ENCODE measurements at places on chromosomes 13 and 19.

DNA sequence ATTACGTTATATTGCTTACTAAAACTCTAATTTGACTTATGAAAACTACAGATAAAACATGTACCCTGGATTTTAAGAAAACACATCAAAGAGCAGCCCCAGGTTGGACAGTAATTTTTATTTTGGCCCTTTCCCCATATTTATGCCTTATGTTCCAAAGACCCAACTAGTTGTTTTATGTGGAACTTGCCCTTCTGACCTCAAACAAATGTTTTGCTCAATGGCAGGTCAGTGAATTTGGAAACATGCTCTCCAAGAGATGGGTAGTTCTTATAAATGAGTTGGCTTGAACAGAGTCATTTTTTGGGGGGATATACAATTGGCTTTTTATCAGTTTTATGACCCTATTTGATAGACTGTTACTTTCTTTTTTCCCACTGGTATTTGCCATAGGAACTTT is 360.0 kb downstream of the HS6ST3 start:
- no peak for DNase-seq

GRCh38 chr19:40370997-40371801 is 18.8 kb downstream of the HIPK4 start:
- no peak for DNase-seq

- DNase-seq = no peak
Observed at GRCh38 chr19:11261431-11261970, 823 bp downstream of the DOCK6 start.

DNA sequence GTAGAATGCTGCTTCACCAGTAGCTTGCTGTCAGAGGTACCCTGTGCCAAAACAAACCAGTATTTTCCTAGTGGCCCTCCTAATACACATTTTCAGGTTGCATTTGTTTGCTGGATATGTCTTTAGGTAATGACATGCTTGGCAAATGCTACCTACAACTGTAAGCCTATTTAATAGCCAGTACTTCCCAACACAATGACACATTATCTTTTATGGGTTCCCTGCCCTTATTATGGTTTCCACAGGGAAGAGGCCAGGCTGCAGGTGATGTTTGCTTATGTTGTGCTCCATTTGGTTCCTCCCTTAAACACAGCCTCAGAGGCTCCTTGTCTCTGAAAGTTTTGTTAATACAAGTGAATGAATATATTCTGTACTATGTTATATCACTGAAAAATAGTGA is 24.7 kb downstream of the FRY start:
- no peak for DNase-seq

- DNase-seq = no peak
Observed at GRCh38 chr19:7888826-7889217, 512 bp downstream of the LRRC8E start.

- DNase-seq = no peak
Observed at GRCh38 chr13:20848944-20849343, 53.6 kb downstream of the XPO4 start.

- DNase-seq = no peak
Observed at GRCh38 chr13:99977334-99977911, 4.2 kb upstream of the ZIC2 start.

DNA sequence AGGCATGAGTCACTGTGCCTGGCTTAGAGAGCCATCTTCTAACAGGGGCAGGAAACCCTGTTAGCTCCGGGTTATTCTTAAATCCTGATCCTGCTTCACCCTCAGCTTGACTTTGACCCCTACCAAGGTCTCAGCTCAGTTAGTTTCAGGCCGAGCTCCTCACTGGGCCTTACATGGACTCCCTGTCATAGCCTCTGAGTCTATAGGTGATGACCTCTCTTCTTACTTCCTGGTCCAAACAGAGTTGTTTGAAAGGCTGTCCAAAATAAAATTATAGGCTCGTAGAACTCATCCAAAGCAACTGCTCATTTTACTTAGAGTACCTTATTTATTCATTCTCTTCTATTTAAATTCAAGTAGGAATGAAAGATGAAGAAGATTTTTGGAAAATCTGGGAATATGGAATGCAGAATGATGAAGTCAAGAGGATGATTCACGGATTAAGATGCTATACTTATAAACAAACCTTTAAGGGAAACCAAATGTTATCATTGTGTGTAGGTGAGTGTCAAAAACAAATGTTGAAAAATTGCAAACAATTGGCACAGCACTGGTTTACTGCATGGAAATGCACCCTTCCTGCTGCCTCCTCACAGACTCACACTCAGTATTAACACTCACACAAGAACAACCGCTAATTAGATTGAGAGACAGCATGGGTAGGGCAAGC is 174.1 kb downstream of the RGCC start:
- DNase-seq = no peak

GRCh38 chr19:22607653-22608430 is 26.3 kb upstream of the ZNF492 start:
- DNase-seq = no peak

DNA sequence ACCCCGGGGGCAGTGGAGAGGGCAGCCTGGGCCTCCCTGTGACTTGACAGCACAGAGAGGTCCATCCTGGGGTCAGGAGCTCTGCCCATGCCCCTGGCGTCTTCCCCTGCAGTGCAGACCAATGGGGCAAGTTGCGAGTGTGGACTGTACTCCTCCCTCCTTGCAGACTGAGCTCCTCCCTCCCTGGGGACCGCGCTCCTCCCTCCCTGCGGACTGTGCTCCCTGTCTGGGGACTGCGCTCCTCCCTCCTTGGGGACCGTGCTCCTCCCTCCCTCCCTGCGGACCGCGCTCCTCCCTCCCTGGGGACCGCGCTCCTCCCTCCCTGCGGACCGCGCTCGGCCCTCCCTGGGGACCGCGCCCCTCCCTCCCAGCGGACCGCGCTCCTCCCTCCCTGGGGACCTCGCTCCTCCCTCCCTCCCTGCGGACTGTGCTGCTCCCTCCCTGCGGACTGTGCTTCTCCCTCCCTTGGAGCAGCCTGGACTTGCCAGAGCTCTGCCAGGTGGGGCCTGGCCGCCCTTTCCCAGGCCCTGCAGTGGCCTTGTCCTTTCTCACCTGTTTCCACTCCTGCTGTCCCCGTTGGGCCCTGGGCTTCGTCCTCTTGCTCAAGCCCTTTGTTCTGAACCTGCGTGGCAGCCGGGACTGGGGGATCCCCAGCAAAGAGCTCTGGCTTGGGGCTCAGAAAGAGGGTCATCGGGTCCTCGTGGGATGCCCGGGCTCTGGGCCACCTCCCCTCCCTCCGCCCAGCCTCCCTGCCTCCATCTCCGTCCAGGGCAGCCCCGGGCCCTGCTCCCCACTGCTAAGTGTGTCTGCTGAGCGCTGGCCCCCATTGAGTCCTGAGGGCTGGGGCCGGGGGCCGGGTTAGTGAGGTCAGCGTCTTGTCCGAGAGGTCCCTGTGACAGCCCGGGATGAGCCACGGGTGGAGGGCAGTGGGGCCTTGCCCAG is 6.8 kb downstream of the GAMT start:
- no peak for DNase-seq

GRCh38 chr13:112779856-112780604 is 90.2 kb downstream of the ATP11A start:
- DNase-seq = no peak

DNA sequence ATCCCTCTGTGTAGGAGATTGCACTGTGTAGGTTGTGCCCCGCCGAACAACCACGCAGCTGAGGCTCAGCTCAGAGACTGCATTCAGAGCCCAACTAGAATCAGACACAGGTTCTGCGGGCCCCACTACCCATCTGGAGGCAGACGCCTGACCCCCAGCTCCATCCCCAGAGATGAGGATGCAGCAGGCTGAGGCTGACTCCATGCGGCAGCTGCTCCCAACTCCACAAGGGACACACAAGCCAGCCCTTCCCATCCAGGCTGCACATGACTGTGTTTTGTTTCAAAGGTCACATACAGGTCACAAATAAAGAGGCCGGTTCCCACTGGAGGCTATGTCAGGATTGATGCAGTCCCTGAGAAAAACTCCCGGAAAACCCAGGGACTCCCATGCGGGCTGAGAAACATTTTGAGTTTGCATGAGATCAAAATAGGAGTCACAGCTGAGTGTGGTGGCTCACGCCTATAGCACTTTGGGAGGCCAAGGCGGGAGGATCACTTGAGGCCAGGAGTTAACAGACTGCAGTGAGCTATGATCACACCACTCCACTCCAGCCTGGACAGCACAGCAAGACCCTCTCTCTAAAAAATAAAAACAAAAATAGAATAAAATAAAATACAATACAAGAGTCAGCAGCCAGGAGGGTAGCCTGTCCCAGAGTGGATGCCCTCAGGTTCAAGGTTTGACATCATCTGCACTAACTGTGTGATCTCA is 14.0 kb downstream of the ELL start:
- DNase-seq = no peak

GRCh38 chr19:13463296-13463695 is 43.0 kb downstream of the CACNA1A start:
- DNase-seq = no peak

DNA sequence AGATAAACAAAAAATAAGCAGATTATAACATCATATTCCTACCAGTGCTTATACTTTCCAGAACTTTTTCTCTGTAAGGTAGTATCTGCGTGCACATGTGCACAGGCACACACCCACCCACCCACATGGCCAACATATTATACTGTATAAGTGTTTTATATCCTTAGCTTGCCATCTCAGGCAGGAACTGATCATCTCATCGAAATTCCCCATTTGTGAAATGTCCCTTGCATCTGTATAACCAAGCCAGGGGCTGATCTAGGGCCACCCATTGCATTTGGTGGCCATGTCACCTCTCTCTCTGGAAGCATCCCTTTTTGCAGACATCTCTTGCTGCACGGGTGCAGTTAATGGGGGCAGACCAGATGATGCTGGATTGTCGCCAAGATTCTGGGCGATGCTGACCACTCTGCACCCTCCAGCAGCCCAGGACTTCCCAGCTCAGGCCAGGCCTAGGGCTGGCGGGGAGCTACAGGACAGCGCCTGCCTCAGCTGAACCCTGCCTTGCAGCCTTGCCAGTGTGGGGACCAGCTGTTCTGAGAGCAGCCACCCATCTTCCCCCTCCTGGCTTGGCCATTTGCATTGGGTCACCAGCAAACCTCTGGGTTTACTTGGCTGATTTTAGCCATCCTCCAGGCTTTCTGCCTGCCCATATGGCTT is 95.9 kb downstream of the SLC7A1 start:
- no peak for DNase-seq

DNA sequence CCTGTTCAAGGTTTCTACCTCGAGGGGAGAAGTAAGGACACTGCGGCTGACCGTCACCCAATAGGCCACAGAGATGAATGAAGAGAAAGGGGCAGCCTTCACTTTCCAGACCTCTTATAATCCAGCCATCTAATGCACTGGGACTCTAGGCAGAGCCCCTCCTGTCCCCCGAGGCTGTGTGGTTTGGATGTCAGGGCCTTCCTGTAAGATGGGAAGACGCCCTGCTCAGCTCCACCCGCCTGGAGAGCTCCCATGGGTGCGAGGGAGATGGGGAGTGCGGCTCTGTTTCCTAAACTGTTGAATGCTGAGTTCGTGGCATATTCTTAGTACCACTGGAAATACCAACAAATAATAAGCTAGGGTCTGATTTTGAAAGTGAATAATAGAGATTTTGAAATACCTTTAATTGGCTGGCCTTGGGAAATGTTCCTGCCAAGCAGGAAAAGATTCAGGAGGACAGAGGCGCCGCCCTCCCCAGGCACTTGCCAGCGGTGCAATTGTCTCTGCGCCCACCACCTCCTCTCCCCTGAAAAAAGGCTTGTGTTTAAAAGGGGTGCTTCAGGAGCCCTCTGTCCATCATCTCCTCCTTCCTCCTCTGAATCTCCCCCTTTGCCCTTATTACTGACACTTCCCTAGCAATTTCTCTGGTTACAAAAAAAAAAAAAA is 85.4 kb upstream of the GPR183 start:
- DNase-seq = no peak

DNA sequence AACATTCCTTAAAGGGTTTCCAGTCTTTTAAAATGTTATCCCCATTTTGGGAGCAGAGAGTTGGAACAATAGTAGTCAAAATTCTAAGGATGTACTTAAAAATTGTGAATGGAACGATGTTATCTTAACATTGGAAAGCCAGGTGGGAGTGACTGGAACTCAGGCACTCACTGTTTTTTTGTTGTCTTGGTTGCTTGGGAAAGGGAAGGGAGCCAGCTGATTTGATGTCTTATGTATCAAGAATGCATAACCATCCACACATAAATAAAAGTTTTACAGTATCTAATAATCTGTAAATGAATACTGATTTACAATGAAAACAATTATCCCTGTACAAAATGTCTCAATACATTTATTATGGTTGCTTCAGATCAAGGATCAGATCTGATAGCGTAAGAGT is 88.7 kb downstream of the SLC10A2 start:
- DNase-seq = no peak

- DNase-seq = no peak
Observed at GRCh38 chr19:17484520-17485185, 14.3 kb downstream of the SLC27A1 start.

GRCh38 chr19:10797541-10798256 is 38.3 kb downstream of the TMED1 start:
- DNase-seq = no peak

DNA sequence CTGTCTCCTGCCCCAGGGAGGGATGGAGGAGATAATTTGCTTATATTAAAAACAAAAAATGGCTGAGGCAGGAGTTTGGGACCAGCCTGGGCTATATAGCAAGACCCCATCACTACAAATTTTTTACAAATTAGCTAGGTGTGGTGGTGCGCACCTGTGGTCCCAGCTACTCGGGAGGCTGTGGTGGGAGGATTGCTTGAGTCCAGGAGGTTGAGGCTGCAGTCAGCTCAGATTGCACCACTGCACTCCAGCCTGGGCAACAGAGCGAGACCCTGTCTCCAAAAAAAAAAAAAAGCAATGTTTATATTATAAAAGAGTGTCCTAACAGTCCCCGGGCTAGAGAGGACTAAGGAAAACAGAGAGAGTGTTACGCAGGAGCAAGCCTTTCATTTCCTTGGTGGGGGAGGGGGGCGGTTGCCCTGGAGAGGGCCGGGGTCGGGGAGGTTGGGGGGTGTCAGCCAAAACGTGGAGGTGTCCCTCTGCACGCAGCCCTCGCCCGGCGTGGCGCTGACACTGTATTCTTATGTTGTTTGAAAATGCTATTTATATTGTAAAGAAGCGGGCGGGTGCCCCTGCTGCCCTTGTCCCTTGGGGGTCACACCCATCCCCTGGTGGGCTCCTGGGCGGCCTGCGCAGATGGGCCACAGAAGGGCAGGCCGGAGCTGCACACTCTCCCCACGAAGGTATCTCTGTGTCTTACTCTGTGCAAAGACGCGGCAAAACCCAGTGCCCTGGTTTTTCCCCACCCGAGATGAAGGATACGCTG is 184.0 kb downstream of the KDM4B start:
- DNase-seq = no peak

GRCh38 chr19:15779756-15780476 is 7.5 kb upstream of the OR10H5 start:
- no peak for DNase-seq

DNA sequence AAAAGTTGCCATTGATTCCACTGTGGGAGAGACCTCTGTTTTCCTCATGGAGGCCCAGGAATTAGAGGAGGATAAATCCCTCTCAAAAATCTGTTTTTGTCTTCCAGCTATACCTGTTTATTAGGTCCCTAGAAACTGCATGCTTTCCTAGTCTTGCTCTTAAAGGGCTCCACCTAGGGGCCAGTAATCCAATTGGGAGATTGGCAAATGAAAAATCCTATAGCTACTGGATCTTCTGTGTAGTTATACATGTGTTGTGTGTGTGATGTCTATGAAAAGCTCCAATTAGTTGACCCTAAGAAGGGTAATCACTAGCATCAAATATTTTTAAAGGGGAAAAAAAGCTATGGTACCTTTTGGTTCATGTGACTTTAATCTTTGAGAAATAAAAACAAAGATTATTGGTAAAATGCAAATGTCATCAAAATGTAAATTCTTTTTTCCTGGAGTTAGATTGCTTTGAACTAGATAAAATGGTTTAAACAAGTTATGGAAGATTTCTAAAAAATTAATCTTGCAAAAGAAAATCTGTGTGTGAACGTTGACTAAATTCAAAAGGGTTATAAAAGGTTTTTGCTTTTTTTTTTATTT is 63.4 kb upstream of the C1QTNF9B start:
- no peak for DNase-seq

All from T1000 (cell line).